ENCODE measurements at places on chromosomes 5 and 9.

GRCh38 chr5:33539212-33539611 lies 98.4 kb downstream of the TARS1 start:
- DNase-seq: no peak
- H3K4me3 ChIP-seq: no peak overlapping the region
- H3K4me1 ChIP-seq: no peaks in the 10 kb centered on the region
- peaks cover 4% of the 10 kb centered on the region for H3K27me3 ChIP-seq
- no peak overlapping the region for H3K27ac ChIP-seq

DNA sequence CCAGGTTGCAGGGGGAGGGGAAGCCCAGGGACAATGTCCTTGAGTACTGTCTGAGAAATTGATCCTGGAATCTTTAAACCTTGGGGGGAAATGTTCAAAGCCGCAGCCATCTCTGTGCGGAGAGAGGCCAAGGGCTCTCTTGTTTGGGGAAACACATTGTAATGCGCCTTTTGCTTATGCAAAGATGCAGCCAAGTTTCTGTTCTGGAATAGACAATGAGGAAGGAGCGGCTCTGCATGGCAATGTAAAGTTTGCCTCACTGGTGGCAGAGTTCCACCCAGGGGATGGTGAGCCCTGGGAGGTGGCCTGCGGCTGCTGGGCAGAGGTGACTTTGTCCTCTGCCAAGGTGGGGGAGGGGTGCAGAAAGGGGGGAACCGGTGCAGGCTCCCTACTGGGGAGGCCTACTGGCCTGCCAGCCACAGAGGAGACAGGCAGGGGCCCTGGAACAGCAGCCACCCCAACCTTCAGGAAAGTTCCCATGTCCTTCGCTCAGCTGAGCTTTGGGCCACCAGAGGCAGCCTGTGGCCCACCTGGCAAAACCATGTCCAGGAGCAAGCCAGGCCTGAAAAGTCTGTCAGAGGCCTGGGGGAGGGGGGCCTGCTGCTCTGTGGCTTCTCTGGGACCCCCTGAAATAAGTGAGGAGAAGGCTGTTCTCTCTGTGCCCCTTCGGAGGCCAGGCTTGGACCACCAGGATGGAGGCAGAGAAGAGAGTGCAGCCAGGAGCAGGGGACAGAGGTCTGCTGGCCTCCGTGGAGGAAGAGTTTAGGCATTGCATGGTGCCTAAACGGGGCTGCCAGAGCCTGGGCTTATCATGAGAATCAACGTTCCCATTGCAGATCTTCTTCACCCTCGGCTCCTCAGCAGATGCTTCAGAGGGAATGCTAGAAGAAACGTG lies 127.8 kb downstream of the ZNF354C start:
- no peak for DNase-seq
- no peaks in the 10 kb centered on the region for H3K4me1 ChIP-seq
- no peaks in the 10 kb centered on the region for H3K36me3 ChIP-seq
- peaks cover 13% of the 10 kb centered on the region for H3K27me3 ChIP-seq
- no peak overlapping the region for H3K4me3 ChIP-seq

DNA sequence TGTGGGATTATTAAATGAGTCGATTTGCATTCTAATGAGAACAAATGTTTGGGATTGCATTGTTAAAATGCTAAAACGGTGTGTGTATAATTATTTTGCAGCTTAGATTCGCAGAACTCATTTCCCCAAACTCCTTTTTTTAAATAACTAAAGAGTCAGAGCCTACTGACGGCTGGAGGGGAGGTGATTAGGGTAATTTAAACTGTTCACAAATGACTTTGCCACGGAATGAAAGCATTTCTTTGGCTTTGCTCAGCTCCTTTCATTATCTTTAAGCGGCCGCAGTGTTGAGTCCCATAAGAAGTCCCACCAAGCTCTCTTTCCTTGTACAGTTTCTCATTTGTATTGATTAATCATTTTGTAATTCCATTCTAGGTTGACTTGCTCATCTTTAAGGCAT lies 1632.8 kb downstream of the MAT2B start:
- no peak overlapping the region for H3K4me3 ChIP-seq
- H3K36me3 ChIP-seq: no peaks in the 10 kb centered on the region
- no peak for DNase-seq
- no peaks in the 10 kb centered on the region for H3K4me1 ChIP-seq

DNA sequence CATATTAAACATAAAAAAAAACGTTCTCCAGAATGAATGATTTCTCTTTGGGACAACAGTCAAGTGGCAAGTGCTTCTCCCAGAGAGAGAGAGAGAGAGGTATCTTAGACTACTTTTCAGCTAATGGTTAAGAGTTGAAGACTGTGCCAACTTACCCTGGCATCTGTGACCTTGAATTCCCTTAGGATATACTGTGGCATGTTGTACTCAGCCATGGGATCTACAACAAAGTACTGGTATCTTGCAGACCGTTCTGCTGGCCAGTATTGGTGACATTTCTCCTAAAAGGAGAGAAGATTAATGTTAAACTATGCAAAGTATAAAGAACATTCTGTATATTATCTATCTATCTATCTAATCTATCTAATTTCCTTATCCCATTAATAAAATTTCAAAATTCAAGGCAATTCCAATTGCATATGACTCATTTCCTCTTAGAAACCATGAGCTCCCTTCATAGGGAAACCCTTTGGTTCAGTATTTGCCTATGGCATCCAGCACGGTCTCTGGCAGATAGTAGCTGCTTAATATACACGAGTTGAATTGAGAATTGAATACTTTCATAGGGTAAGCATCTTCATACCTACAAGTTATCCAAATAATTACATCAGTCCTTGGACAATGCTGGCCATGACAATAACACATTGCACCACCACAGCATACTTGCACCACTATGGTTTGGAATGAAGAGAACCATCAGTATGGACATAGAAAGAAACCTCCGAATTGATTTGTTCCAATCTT lies 539.4 kb upstream of the DMAC1 start:
- no peak for DNase-seq
- H3K27me3 ChIP-seq: no peaks in the 10 kb centered on the region
- no peaks in the 10 kb centered on the region for H3K4me1 ChIP-seq
- H3K4me3 ChIP-seq: no peak overlapping the region
- H3K36me3 ChIP-seq: no peaks in the 10 kb centered on the region

- peaks cover 91% of the 10 kb centered on the region for H3K27me3 ChIP-seq
- H3K4me1 ChIP-seq: peaks cover 33% of the 10 kb centered on the region
These were observed 1.0 kb upstream of the TSLP start for GRCh38 chr5:111070272-111071134.

DNA sequence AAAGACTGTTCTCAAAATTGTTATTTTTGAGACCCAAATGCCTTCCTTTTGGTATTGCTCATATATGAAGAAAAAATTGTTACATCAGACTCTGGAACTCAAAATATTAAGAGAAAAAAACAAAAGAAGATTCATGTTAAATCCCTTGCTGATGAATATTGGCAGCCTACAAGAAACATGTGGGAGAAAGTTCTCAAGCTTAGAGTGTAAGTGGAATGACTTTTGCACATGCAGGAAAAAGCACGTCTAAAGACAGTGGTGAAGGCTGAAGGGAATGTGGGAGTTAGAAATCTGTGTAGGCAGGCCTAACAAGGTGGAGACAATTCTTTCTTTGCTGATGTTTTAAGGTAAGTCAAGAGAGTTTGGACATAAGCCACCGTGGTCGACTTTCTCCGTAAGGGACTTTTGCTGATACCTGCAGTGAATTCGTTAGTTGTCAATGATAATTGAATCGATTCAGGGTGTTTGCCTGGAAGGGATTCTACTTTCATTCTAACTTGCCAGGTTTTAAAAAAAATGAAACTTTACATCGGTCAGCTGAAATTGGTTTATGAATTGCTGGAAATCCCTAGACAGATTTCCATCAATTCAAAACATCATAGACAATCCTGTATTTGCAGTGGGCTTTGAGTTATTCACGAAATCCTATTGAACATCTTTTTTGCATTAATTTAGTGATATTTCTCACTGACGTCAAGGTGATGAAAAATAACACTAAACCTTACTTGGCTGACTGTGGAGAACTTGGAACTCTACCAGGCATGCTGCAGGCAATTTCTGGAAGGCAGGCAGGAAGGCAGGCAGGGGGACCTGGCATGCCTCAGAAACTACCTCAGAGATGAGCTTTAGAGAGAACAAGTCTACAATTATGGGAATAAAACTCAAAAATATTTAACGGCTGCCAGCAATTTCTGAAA lies 359.1 kb upstream of the ADAMTSL1 start:
- no peak overlapping the region for H3K27ac ChIP-seq
- H3K4me3 ChIP-seq: no peak overlapping the region
- no peaks in the 10 kb centered on the region for H3K36me3 ChIP-seq

GRCh38 chr5:78113689-78114264 lies 180.7 kb downstream of the AP3B1 start:
- H3K4me1 ChIP-seq: peaks cover 7% of the 10 kb centered on the region
- H3K4me3 ChIP-seq: peak overlapping the region; percentile 64
- peak overlapping the region; percentile 34 for H3K27ac ChIP-seq
- H3K36me3 ChIP-seq: peaks cover 21% of the 10 kb centered on the region

DNA sequence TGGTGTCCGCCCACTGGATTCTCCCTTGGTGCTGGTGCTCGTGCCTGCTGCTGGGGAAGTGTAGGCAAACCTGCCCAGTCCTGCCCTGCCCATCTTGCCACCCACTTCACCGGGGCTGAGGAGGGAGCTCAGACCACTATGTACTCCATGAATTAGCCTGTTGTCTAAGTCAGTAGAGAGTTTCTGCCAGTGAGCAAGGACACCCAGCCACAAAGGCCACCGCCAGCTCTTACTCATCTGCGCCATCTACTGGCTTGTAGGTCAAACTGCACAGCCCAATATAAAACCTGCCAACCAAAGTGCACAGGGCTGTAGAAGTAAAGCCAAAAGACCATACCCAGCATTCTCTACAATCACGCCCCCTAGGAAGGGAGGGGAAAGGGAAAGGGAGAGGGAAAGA lies 102.3 kb downstream of the GLIS3 start:
- no peak overlapping the region for H3K4me3 ChIP-seq
- peak; percentile 6 for DNase-seq
- H3K27ac ChIP-seq: no peak overlapping the region
- H3K36me3 ChIP-seq: peaks cover 36% of the 10 kb centered on the region
- H3K27me3 ChIP-seq: no peaks in the 10 kb centered on the region
- H3K4me1 ChIP-seq: no peaks in the 10 kb centered on the region

DNA sequence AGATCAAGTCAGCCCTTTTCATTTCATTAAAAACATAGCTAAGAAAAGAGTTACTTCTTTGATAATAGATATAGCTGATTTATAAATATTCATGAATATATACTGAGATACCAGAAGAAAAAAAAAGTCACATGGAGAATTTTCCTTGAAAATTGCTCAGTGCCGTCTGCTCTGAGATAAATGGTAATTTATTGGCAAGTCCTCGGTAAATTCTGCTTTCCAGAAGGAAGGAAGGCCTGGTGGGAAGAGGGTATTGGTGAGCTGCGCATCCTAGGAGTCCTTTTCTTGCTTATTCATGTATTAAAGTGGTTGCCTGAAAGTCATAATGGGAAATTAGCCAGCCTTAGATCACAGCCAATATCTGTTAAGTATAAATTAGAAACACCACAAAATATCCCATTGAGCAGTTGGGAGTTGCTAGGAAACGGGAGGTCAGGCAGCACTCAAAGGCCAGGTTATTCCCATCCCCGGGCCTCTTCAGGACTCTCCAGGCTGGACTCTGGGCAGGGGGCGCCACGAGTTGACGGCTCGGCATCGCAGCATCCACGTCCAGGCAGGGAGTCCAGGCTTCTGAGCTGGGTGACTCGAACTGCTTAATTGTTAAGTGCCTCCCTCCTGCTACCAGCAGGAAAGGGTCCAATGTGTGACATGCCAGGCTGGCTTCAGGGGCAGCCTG lies 116.7 kb upstream of the RETREG1 start:
- no peaks in the 10 kb centered on the region for H3K27me3 ChIP-seq
- H3K4me1 ChIP-seq: no peaks in the 10 kb centered on the region
- no peaks in the 10 kb centered on the region for H3K36me3 ChIP-seq
- no peak overlapping the region for H3K4me3 ChIP-seq
- H3K27ac ChIP-seq: no peak overlapping the region

- DNase-seq: no peak
- no peak overlapping the region for H3K4me3 ChIP-seq
- no peaks in the 10 kb centered on the region for H3K27me3 ChIP-seq
- H3K4me1 ChIP-seq: peaks cover 22% of the 10 kb centered on the region
- H3K36me3 ChIP-seq: peaks cover 7% of the 10 kb centered on the region
- H3K27ac ChIP-seq: no peak overlapping the region
These were observed 247.9 kb downstream of the PCSK5 start for GRCh38 chr9:76138360-76138759.

DNA sequence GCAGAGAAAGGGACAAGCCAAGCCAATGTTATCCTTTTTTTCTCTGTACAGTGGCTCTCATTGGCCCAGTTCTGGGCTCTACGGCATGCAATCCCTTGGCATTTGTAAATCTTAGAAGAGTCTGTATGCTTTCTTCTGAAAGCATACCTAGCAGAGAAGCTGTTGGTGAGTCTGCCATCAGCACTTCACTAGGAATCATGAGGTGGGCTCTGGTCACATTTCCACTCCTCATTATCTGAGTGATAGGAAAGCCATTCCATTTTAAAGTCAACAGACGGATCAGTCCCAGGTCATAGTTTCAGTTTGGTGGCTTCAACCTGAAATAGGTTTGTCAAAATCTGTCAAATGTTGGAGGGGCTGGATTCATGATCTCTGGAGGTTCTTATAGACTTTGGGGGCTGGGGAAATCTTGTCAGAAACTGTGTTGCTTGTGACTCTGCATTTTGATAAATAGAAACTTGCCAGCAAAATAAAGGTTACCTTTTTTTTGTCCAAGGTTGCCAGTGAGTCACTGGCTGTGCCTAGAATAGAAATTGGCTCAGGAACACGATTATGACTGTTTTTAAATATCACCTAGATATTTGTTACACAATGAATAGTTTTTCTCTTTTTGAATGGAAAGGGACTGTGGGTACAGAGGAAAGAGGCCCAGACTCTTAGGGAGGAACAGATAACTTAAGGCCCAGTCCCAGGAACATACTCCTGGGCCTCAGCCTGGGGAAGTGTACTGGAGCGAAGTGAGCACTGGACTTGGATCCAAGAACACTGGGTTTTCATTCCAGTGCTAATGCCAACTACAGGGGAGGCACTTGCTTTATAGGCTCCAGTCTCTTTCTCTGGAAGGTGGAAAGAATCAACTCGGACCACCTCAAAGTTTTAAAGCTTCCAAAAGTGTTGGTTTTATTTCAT lies 183.1 kb downstream of the NMUR2 start:
- H3K4me1 ChIP-seq: no peaks in the 10 kb centered on the region
- peaks cover 4% of the 10 kb centered on the region for H3K27me3 ChIP-seq
- no peaks in the 10 kb centered on the region for H3K36me3 ChIP-seq
- DNase-seq: no peak

GRCh38 chr5:80146046-80146445 lies 109.8 kb downstream of the SERINC5 start:
- peaks cover 41% of the 10 kb centered on the region for H3K36me3 ChIP-seq
- DNase-seq: no peak
- H3K27me3 ChIP-seq: no peaks in the 10 kb centered on the region
- H3K4me1 ChIP-seq: peaks cover 52% of the 10 kb centered on the region
- H3K4me3 ChIP-seq: no peak overlapping the region

GRCh38 chr5:126395198-126395597 lies 28.0 kb upstream of the GRAMD2B start:
- H3K36me3 ChIP-seq: no peaks in the 10 kb centered on the region
- no peaks in the 10 kb centered on the region for H3K27me3 ChIP-seq
- DNase-seq: no peak
- no peaks in the 10 kb centered on the region for H3K4me1 ChIP-seq

- H3K4me3 ChIP-seq: peak overlapping the region; percentile 99
- H3K27ac ChIP-seq: peak overlapping the region; percentile 100
- peaks cover 66% of the 10 kb centered on the region for H3K4me1 ChIP-seq
- DNase-seq: peak; percentile 91
- no peaks in the 10 kb centered on the region for H3K27me3 ChIP-seq
- H3K36me3 ChIP-seq: peaks cover 45% of the 10 kb centered on the region
These were observed 41.2 kb downstream of the SLC22A5 start for GRCh38 chr5:132410451-132411303.
